ENCODE measurements at places on chromosomes 7 and 10. TPM values are rescaled to one million over a fixed set of nuclear protein-coding genes. Genes with fewer than 3 reads are reported as not detected.

GRCh38 chr10:61900829-61901792 lies at the start of gene ARID5B:
Gene ARID5B (plus strand): TSS chr10:61901699. CDS start chr10:61901710, 11 bp downstream.
- peak within 1 kb of the TSS; percentile 91 for H3K4me3 ChIP-seq
- no peaks in the 10 kb centered on the region for H3K27me3 ChIP-seq
- DNase-seq = no peak
- H3K27ac ChIP-seq = peak within 1 kb of the TSS; percentile 99
- H3K36me3 ChIP-seq = no peaks in the 10 kb centered on the region

GRCh38 chr7:136102881-136103280 lies 125.7 kb upstream of the MTPN start:
- no peak overlapping the region for H3K27ac ChIP-seq
- no peak for DNase-seq
- H3K4me1 ChIP-seq = no peaks in the 10 kb centered on the region
- peaks cover 2% of the 10 kb centered on the region for H3K27me3 ChIP-seq
- H3K4me3 ChIP-seq = no peak overlapping the region
- no peaks in the 10 kb centered on the region for H3K36me3 ChIP-seq

- no peak overlapping the region for H3K27ac ChIP-seq
- DNase-seq = no peak
- no peak overlapping the region for H3K4me3 ChIP-seq
These were observed 43.7 kb downstream of the DGKB start for GRCh38 chr7:14858866-14859265.

GRCh38 chr10:50917486-50917885 lies 32.1 kb upstream of the A1CF start:
- no peak overlapping the region for H3K4me3 ChIP-seq
- no peaks in the 10 kb centered on the region for H3K27me3 ChIP-seq
- DNase-seq = no peak

DNA sequence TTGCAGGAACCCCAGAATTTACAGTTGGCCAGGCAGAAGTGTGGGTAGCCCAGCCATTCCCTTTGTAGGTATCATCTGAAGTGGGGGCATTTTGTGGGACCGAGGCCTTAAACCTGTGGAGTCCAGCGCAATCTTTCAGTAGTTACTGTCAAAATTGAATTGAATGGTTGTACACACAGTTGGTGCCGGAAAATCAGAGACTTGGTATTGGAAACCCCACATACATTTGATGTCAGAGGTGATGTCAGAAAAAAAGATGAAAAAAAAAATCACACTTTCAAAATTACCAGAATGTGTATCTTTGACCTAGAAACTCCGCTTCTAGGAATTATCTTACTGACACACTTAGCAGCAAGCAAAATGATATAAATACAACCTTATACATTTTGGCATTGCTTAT lies 153.8 kb upstream of the PLXNA4 start:
- peaks cover 12% of the 10 kb centered on the region for H3K27me3 ChIP-seq
- DNase-seq = no peak
- H3K27ac ChIP-seq = no peak overlapping the region
- H3K4me1 ChIP-seq = no peaks in the 10 kb centered on the region

DNA sequence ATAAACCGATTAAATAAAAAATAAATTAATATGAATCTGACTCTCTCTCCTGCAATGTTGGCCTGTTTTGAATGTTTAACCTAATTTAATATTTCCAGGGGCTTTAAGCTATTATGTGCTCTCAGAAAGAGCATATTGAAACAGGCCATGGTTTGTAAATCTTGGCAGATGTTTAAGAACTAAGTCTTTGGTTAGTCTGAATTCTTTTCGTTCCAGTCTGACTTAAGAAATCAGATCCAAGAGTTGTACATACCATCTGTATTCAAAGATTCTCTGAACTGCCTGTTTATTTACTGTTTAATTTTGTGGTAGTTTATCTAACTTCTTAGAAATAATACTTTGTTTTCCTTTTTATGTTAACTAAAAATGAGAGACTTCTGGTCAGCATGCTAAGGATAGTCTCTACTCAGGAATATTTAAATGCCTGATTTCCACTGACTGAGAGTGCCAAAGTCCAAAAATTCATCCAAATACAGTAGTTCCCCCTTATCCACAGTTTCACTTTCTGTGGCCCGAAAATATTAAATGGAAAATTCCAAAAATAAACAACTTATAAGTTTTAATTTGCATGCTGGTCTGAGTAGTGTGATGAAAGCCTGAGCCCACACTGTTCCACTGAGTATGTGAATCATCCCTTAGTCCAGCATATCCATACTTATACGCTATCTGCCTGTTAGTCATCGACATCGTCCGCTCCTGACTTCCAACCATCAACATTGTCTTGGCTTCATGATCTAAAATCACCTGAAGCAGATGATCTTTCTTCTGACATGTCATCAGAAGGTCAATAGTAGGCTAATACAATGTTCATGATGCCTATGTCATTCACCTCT lies 238.1 kb upstream of the CSTF2T start:
- DNase-seq = no peak
- no peaks in the 10 kb centered on the region for H3K4me1 ChIP-seq
- no peak overlapping the region for H3K27ac ChIP-seq
- H3K4me3 ChIP-seq = no peak overlapping the region
- no peaks in the 10 kb centered on the region for H3K36me3 ChIP-seq
- no peaks in the 10 kb centered on the region for H3K27me3 ChIP-seq

- H3K27ac ChIP-seq = no peak overlapping the region
- no peaks in the 10 kb centered on the region for H3K4me1 ChIP-seq
- no peaks in the 10 kb centered on the region for H3K36me3 ChIP-seq
- no peaks in the 10 kb centered on the region for H3K27me3 ChIP-seq
These were observed 13.5 kb upstream of the TSPAN13 start for GRCh38 chr7:16739863-16740622.

GRCh38 chr10:99375426-99375825 lies 46.3 kb downstream of the CNNM1 start:
- no peak overlapping the region for H3K27ac ChIP-seq
- peaks cover 23% of the 10 kb centered on the region for H3K4me1 ChIP-seq
- peaks cover 3% of the 10 kb centered on the region for H3K27me3 ChIP-seq
- DNase-seq = no peak
- H3K36me3 ChIP-seq = no peaks in the 10 kb centered on the region

DNA sequence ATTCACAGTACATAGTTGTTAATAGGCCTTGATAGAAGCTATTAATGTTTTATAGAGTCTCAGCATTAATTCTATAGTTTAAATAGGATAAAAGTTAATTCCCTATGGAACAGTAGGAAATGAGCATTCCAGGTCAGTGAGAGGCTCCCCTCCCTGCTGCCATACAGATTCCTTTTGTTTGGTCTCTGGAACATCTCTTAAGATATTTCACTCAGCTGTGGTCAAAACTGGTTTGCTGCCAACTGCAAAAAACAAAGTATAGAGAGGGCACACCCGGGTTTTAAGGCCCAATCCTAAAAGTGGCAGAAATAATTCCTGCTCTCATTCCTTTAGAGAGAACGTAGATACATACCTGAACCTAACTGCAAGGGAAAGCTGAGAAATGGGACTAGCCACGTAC lies 51.3 kb downstream of the MDFIC start:
- peaks cover 3% of the 10 kb centered on the region for H3K36me3 ChIP-seq
- no peak overlapping the region for H3K4me3 ChIP-seq
- peaks cover 16% of the 10 kb centered on the region for H3K4me1 ChIP-seq
- peak overlapping the region; percentile 55 for H3K27ac ChIP-seq

The SORBS1 gene
- total RNA-seq = 1.7 TPM

DNA sequence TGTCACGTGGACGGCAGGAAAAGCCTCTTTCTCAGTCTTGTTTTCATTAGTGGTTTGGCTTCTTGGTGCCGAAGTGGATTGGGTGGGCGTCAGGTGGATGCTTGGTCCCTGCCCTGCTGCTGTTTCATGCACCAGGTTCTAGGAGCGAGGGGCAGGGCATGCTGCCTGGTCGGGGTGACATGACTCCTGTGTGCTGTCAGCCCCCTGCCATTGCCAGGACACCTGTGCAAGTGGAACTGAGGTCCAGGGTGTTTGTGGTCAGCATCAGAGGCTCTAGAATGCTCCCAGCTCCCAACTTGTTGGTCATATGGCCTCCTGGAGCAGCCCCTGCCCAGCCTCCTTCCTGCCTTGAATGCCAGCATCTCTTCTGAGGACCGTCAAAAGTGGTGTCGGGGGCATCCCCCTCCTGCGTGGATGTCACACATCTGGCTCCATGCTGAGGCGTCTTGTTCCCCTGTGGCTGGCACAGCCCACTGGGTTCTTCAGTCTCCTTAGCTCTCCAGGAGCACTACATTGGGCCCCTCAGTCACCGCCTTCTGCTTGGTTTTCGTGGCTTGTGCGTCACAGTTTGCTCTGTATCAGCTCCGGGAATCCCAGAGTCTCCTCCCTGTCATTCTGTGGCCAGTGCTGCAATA lies 24.8 kb downstream of the ADCY1 start:
- peak; percentile 68 for DNase-seq
- H3K27ac ChIP-seq = no peak overlapping the region
- H3K27me3 ChIP-seq = peaks cover 11% of the 10 kb centered on the region
- H3K4me1 ChIP-seq = no peaks in the 10 kb centered on the region
- no peaks in the 10 kb centered on the region for H3K36me3 ChIP-seq
- H3K4me3 ChIP-seq = no peak overlapping the region

DNA sequence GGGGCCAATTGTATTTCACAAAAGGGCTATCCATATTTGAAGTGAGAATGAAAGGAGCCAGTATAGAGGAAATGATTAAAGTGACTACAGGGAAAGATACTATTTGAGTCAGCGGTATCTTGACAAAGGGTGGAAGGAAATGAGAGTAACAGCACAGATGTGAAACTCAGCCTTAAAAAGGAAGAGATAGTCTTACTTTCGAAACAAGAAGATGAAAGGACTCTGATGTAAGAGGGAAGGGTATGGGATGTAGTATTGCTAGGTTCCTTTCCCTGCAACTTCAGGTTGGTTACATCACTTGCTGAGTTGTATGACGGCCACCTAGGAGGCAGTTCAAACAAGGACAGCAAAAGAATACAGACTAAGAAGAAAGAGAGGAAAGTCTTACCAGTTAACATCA lies 13.7 kb downstream of the CISD1 start:
- peaks cover 10% of the 10 kb centered on the region for H3K4me1 ChIP-seq
- peaks cover 25% of the 10 kb centered on the region for H3K36me3 ChIP-seq
- H3K27ac ChIP-seq = no peak overlapping the region
- no peak overlapping the region for H3K4me3 ChIP-seq
- H3K27me3 ChIP-seq = no peaks in the 10 kb centered on the region

The CYP26C1 gene
- not detected for total RNA-seq

GRCh38 chr7:116571037-116571436 lies 46.2 kb downstream of the CAV1 start:
- DNase-seq = no peak
- no peaks in the 10 kb centered on the region for H3K27me3 ChIP-seq
- no peaks in the 10 kb centered on the region for H3K36me3 ChIP-seq
- peak overlapping the region; percentile 38 for H3K4me3 ChIP-seq
- H3K4me1 ChIP-seq = peaks cover 71% of the 10 kb centered on the region
- peak overlapping the region; percentile 85 for H3K27ac ChIP-seq

The HIP1 gene
- total RNA-seq = 62.0 TPM

DNA sequence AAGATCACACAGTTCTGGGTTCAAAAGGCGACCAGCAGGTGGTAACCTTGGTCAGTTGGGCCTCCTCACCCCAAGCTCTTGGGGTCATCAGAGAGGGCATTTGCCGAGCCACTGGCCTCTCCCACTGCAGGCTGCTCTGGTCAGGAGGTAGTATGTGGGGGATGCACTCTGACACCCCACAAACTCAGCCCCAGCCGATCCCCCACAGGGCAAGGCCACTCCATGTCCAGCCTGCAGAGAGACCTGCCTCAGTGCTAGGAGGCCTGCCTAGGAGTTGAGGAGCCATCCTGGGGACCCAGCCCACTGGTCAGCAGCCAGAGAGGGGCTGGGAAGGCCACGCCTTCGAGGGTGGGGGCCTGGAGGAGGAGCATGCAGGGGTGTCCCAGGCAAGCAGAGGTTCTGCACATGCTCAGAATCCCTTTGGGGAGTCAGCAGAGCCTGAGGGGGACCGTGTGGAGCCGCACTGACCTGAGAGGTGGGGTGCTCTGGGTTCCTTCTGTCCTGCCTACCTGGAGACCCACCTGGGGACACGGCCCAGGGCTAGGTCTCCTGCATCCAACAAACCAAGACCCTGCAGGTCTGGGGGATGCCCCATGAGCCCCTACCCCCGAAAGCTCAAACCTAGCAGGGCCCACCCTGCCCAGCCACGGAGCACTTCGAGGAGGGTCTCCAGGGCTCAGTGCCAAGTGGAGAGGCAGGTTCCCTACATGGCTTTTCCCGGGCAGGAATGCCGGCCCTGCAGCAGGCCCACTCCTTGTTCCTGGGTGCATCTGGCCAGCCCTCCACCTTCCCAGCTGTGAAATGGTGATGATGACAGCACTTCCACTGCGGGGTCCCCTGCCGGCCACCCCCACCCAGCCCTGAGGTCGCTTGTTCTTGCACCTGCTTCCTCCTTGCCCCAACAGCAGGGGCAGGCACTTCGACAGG lies 58.5 kb downstream of the RASGEF1A start:
- H3K4me1 ChIP-seq = no peaks in the 10 kb centered on the region
- H3K36me3 ChIP-seq = no peaks in the 10 kb centered on the region
- no peak overlapping the region for H3K4me3 ChIP-seq
- DNase-seq = no peak
- no peak overlapping the region for H3K27ac ChIP-seq

DNA sequence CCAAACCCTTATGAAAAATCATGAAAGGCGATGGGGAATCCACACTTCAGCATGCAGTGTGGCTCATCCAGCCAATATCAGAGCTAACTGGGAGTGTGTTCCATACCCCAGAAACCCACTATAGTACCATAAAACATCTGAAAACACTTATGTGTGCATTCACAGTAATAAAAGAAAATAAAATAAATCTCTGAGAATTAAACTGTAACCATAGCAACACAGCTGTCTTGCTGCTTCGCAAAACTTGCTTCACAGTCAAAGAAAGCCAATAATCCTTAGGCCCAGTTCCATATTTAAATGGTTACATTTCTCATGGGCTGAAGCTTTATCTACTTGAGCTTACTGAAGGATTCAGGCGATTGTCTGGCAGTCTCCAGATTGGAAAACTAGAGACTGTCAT lies 19.9 kb upstream of the POLR1F start:
- no peaks in the 10 kb centered on the region for H3K36me3 ChIP-seq
- H3K27ac ChIP-seq = no peak overlapping the region
- H3K4me1 ChIP-seq = no peaks in the 10 kb centered on the region

DNA sequence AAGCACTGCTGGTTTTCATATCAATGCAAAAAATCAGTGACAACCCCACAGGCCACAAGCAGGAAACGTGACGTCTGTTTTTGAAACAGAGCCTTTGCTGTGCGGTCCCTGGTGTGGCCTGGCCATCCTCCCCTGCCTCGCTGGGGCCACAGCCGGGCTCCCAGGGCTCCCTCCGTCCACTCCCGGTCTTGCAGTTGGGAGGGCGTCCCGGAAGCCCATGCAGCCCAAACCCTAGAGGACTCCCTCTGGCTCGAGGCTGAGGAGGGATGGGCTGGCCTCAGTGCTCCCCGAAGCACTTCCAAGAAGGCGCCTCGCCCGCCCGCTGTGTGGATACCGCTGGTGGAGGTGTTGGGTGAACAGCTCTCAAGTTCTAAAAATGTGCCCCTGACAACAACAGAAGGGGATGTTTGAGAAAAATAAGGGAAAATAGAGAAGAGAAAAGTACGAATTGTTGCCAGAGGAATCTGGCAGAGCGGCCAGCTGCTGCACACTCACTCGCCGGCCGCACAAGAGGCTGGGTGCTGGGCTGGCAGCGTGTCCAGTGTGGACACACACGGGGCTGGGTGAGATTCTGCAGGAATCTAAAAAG lies 73.5 kb downstream of the ZRANB1 start:
- no peak overlapping the region for H3K4me3 ChIP-seq
- no peaks in the 10 kb centered on the region for H3K27me3 ChIP-seq
- H3K36me3 ChIP-seq = peaks cover 19% of the 10 kb centered on the region
- no peak for DNase-seq
- H3K27ac ChIP-seq = peak overlapping the region; percentile 45

GRCh38 chr7:106744563-106745091 lies 83.7 kb upstream of the CCDC71L start:
- no peak for DNase-seq
- no peaks in the 10 kb centered on the region for H3K27me3 ChIP-seq
- no peak overlapping the region for H3K4me3 ChIP-seq
- H3K4me1 ChIP-seq = no peaks in the 10 kb centered on the region
